CMK (cell line): ENCODE measurements at places on chromosomes 5 and 9.

GRCh38 chr9:120756531-120756930 lies 36.7 kb downstream of the FBXW2 start:
- DNase-seq, result no peak

DNA sequence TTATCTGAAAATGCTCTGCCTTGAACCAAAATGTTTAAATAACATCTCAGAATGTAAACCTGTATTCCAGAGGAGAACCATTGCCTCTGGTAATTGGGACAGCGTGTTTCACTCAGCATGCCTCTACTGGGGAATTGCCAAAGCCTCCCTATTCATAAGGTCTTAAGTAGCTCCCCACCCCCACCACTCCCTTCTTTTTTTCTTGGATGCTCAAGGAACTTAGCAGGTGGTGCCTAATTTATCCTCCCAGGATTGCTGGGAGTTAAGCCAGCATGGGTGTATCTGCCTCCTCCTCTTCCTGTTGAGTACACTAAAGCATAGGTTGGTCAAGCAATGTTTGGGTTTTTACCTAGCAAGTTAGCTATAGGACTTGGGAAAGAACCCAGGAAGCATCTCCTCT lies 220.2 kb downstream of the DMAC1 start:
- no peak for DNase-seq

DNA sequence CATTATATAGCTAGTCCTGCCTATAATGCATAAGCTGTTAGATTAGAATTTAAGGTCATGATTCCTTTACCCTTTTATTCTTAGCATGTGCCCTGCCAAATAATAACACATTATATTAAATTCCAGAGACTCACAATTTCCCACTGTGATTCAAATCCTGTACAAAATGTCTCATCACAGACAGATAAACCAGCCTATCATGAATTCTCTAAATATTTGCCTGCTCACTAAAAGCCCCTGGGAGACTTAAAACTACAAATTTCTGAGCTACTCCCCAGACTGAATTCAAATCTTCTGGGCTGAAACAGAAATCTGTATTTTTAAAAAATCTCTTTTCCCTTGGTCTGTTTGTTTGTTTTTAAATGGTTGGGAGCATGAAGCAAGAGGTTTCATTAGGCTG lies 32.7 kb downstream of the GAPT start:
- no peak for DNase-seq

GRCh38 chr9:68749579-68750159 lies 44.6 kb downstream of the PIP5K1B start:
- no peak for DNase-seq

DNA sequence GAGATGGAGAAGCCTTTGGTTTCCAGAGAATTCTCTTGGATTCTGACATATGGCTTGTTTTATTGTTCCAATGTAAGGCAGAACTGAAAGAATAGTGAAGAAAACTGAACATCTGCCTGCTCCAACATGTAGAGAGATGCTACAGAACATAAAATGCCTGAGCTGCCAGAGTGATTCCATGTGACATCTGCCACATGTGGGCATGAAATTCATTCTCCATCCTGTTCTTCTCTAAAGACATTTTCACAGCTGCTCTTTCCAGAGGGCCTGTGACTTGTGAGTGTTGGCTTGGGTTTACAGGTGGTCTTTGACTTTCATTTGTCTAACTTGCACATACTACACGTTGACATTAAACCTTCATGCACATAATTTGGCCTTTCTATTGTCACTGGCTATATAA lies 33.7 kb upstream of the TXN start:
- no peak for DNase-seq

DNA sequence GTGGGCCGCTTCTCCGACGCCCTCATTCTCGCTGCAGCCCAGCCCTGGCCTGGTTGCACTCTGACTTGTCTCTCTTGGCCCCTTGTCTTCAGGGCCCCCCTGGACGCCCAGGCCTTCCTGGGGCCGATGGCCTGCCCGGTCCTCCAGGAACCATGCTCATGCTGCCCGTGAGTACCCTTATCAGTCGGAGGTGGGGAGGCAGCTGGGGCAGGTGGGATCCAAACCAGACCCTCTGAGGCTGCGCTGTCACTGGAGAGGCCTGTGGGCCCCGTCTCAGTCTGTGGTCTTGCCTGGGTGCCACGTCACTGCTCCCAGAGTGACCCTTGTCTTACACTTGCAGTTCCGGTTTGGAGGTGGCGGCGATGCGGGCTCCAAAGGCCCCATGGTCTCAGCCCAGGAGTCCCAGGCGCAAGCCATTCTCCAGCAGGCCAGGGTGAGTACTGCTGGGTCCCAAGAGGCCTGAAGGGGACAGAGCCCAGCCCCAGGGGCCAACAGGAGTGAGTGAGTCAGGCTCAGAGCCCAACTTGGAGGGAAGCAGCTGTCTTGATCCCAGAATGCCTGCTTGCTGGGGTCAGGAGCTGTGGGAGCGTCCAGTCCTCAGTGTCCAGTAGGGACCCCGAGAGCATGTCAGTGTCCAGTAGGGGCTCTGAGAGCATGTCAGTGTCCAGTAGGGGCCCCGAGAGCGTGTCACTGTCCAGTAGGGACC lies 109.0 kb downstream of the COL5A1 start:
- no peak for DNase-seq

GRCh38 chr5:177362610-177363507 lies 5.1 kb downstream of the RGS14 start:
- no peak for DNase-seq

DNA sequence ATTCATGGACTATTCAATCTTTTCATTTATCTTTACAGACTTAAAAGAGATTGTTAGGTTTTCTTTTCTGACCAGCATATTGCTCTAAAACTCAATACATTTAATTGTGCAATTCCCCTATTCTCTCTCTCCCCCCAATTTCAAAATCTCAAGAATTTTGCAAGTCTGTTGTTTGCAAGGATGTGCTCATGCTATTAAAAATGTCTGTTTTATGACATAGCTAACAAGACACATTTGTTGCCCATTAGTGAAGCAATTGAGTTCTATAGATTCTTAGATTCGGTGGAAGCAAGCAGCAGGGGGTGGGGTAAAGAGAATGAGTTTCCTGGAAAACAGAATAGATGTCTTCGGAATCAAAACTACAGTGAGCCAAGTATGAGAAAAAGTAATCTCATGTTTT lies 8.5 kb upstream of the CSNK1A1 start:
- no peak for DNase-seq

- no peak for DNase-seq
Observed at GRCh38 chr5:63456279-63456678, 506.0 kb downstream of the HTR1A start.

DNA sequence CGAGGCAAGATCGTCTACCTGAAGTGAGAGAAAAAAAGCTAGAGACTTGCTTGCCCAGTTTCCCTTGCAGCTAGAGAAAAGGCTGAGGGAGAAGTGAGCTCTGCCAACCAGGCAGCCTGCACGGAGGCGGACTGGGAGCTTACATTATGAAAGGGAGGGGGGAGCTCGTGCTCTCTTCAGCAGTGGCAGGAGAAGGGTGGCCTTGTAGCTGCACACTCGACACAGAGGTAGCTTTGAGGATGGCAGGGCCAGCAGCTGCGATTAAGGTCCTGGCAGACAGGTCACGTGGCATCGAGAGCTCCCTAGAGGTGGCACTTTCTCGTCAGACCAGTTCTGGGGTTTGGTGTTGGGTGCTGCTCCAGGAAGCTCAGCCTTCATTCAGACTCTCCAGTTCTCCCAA lies 26.7 kb downstream of the APBA1 start:
- no peak for DNase-seq

GRCh38 chr9:136002881-136003280 lies 41.7 kb upstream of the UBAC1 start:
- no peak for DNase-seq

GRCh38 chr9:127159325-127159801 lies 36.9 kb upstream of the ANGPTL2 start:
- no peak for DNase-seq

- no peak for DNase-seq
Observed at GRCh38 chr5:95114902-95115301, 170.0 kb downstream of the MCTP1 start.

- no peak for DNase-seq
Observed at GRCh38 chr5:141040093-141040770, 10.9 kb upstream of the PCDHB1 start.

GRCh38 chr5:77358255-77359205 lies 133.6 kb downstream of the WDR41 start:
- no peak for DNase-seq

DNA sequence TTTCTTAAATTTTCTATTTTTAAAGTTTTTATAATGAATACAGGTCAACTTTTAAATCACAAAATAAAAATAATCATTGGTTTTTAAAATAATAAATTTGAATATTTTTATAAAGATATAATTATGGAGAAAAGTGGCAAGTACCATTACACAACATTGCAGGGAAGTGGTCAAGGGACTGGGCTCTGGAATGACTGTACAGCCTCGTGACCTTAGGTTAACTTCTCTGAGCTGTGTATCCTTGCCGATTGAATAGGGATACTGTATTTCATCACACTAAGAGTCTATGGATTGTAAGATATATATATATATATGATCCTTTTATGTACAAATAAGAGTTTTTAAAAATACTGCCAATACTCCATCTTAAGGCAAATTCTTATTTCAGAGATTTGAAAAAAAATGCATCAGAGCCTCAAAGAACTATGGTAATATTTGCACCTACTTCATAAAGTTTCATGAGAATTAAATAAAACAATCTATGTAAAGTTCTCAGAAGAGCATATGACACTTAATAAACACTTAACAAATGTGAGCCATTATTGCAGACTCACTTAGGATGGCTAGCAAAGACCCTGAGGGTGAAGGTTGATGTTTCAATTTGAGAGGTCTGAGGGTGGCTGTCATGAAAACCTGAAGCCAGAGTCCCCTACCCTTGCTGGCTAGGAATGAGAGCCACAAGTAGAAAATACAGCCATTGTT lies 136.5 kb downstream of the CCDC192 start:
- no peak for DNase-seq

DNA sequence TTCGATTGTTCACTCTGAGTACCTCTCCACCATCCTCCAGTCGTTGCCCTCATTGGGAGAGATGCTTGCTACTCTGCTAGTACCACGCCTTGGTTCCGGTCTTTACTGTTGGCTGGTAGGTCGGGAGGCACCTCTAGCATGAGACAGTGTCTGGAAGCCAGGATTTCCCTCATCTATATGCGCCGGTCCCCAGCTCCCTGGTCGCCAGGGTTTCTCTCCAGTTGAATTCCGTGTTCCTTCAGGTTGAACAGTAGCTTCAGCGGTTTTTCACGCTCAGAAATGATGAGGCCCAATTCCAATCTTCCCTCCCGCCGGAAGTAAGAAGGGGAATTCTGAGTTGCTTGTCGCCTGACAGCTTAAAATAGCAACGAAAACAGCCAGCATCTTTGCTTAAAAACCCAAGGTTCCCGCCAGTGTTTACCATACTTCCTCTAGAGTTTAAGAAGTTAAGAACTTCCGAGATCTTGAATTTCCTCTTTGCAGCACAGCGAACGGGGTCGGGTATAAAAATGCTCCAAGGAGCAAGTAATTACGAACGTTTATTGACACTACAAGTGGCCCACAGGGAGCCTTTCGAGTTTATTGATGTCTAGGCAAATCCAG lies 1.3 kb upstream of the ST8SIA4 start:
- DNase-seq, result no peak

DNA sequence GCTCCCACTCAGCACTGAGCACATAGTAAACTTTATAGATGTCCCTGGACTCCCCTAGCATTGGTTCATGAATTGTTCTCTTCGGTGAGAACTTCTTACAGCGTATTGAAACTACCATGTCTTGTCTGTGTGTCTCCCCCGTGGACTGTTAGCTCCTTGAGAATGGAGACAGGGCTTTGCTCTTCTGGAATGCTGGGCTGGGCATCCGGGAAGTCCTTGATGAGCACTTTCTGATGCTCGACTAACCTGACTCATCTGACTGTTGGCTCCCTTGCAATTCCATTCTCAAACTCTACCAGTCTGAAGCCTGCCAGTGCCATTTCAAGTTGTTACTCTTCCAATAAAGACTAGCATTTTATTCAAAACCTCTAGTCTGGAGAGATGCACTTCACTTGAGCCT lies 15.0 kb upstream of the PFDN1 start:
- DNase-seq, result no peak

DNA sequence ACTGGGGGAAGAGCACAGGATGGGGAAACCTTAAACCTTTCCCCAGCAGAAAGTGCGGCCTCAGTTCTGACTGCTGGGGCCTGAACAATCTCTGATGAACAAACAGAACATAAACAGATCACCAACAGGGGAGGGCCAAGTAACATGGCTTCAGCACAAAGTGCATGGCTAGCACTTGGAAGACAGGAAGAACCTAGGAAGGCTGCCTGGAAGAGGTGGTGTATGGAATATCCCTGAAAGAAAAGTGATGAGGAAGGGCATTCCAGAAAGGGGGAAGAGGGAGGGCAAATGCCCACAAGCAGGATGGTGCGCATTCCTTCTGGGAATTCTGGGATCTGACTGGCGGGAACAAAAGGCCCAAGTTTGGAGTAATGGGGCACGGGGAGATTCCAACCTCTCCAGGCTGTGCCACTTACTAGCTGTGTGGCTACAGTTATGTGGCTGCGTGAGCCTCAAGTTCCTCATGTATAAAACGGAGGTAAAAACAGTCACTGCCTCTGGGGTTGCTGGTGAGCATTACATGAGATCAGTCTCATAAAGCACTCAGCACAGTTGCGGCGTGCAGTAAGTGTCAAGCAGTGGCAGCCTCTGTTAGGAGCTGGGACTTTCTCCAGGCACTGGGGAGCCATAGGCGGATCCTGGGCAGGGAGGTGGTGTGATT lies 1.6 kb downstream of the PDGFRB start:
- DNase-seq, result no peak

GRCh38 chr9:92535940-92536850 lies at the start of gene ECM2:
Gene ECM2 (minus strand): TSS chr9:92535990. CDS start chr9:92522866, 13,124 bp downstream.
- no peak for DNase-seq

- no peak for DNase-seq
Observed at GRCh38 chr5:179259731-179260323, 85.4 kb downstream of the ADAMTS2 start.

- DNase-seq, result no peak
Observed at GRCh38 chr5:173094012-173094661, 38.0 kb downstream of the CREBRF start.

DNA sequence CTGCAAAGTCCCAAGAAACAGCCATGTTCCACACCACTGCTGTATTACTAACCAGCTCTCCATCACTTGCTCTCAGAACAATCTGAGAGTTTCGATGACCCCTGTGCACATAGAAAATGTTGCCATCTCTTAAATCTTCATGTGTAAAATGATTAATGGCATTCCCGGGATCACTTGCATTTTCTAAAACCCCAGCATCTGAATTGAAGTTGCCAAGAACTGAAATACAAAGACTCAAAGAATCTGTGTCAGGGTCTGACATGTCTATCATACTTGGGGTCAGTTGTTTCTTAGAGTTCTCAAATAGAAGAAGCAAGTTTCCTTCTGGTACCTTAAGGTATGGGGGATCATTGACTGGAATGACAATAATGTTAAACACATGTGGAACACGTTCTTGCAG lies 115.1 kb downstream of the ESM1 start:
- no peak for DNase-seq

- DNase-seq, result no peak
Observed at GRCh38 chr5:179162351-179163235, 102.4 kb downstream of the ZNF354C start.
